ENCODE measurements at places on chromosomes 7 and 10.
A peak's percentile ranks its signal among the peaks of the same experiment; 100 is the strongest.

- no peak for DNase-seq
These were observed 20.7 kb downstream of the CREB5 start for GRCh38 chr7:28433039-28433438.

- peak; percentile 48 for DNase-seq
These were observed 307.3 kb downstream of the CAMK1D start for GRCh38 chr10:12656518-12657142.

GRCh38 chr7:954330-955238 is at the start of gene ADAP1:
TSS of gene ADAP1 (minus strand) at chr7:954680. CDS start at chr7:954477, 203 bp downstream.
- peak; percentile 54 for DNase-seq

DNA sequence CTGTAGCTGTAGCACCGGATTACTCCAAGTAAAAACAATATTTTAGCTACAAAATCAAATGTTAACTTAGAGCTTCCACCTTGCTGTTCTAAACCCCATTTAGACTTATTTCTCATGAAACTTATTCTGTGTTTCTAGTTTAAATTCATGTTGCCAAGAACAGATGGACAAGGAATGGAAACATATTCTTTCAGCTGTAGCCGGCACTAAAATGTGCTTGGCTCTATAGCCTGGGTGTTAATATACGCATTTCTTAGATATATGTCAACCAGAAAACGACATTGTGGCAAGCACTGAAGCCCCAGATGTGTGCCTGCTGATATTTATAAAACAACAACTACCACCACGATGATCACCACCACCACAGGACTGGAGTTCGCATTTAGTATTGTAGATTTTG is 190.3 kb upstream of the ETV1 start:
- no peak for DNase-seq

GRCh38 chr7:90613088-90613498 is 17.0 kb downstream of the CDK14 start:
- no peak for DNase-seq

DNA sequence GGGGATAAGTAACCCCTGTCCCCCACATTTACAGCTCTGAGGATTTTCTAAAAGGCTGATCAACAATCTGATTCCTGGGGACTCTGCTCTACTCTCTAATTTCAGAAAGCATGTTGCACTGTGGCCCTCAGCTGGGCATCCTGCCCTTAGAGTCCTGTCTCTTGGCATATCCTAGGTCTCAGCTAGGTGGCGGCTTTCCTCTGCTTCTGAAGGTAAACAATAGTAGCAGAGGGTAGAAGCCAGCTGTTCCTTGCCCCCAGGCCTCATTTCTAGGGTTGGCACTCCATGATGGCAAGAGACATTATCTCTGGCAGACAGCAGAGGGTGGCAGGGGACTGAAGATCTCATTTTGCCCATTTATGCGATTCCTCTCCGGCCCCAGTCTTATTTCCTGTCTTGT is 77.0 kb downstream of the ADCYAP1R1 start:
- DNase-seq = no peak

DNA sequence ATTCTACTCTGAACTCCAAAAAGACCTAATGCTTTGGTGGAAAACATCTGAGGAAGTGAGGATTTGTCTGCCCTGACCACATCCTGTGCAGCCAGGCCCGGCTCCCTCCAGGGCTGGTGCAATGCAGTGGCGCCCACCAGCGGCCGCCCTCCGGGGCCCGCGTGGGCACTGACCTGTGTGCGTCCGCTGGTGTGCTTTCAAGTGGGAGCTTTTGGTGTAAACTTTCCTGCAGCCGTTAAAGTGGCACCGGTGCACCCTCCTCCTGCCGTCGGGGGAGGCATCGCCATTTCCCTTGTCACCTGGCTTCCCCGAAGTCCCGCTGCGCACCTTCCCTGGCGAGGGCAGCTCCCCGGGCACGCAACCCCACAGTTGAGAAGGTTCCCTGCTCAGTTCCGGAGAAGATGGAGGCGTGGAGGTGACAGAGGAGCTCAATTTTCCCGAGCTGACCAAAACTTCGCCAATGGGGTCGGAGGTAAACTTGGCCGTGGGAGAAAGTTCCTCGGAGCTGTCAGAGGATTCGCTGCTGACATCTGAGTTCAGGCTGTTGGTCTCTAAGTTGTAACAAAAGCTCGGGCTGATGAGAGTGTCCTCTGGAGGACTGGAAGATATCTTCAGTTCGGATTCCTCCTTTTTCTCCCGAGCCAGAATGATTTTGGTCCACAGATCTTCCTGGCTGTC is 3.4 kb downstream of the KLF6 start:
- DNase-seq = peak; percentile 61

DNA sequence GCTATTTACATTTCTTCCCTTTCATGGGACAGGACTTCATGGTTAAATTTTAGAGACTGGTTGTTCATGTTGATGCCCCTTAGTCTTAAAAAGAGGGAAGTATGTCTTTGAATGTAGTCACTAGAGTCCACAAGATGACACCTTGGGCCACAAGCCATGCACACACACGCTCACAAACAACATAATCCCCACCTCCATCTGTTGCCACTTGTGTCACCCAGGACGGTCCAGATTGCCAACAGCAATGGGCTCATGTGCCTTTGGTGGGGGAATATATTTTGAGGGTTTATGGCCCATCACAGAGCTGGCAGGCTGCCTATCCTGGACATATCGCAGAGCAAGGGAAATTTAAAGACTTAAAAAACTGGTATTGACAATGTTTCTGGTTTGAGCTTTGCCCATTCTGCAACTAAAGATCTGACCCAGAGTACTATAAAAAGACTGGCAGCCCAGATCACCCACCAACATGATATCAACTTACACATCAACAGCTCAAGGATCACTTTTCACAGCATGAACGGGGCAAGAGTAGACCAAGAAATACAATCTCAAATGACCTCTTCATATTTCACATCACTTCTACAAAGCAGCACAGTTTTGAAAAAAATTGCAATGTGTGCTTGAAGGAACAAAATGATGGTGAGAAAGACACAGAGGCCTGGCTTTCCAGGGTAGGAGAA is 50.5 kb downstream of the STRA8 start:
- no peak for DNase-seq

DNA sequence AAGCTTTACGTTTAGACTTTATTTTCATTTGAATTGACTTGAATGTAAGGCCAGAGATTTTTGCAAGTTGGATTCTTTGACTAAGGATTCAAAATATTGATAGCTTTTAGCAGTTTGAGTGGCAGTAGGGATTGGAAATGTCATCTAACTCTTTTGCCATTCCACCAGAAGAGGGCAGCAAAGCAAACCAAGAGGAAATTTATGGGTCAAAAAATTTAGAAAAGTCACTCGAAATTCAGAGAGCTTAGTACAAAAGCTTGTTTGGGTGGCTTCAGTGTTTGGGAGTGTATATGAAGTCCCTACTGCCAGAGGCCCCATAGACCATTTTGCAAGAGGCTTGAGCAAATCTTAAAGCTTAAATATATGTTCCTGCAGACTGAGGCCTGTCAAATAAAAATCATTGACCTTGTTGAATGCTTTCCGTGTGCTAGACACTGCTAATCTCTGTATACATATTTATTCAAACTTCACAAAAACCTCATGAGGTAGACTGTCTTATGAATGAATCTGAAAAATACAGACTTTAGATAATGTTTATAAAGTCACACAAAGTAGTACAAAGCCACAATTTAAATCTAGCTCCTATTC is 44.6 kb upstream of the RSBN1L start:
- DNase-seq = peak; percentile 48

- DNase-seq = no peak
These were observed 155.8 kb downstream of the REEP3 start for GRCh38 chr10:63677001-63677400.

DNA sequence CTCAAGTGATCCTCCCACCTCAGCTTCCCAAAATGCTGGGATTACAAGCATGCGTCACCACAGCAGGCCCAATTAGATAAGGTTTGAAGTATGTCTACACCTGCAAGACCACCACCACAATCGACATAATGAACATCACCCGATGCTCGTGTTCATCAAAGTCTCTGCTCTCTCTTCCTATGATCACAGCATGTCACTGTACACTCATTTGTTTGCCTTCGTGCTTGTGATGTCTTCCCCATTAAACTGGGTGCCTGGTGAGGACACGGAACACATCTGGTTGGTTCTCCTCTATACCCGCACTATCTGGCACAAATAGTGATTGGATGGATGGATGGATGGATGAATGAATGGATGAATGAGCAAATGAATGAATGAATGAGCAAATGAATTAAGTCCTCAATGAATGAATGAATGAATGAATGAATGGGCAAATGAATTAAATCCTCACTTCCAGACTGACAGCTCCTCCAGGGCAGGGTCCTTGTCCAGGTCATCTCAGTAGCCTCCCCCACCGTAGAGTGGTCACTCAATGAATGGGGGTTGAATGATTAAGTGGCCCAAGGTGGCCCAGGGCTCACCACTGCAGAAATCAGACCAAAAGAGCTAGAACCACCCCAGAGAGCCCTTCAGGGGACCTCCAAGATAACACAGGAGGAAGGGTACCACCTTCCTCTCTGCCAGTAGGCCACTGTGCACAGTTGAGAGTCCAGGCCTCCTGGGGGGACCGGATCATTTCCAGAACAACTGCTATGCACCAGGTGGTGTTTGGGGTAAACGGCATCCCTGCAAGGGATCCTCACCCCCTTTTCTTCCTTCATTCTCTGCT is 101.9 kb upstream of the TNRC18 start:
- no peak for DNase-seq

- DNase-seq = no peak
These were observed 105.8 kb upstream of the KLF6 start for GRCh38 chr10:3890602-3891352.

- DNase-seq = no peak
These were observed 216.9 kb downstream of the POLR1F start for GRCh38 chr7:19491821-19492452.

GRCh38 chr10:60388709-60389301 is 870 bp downstream of the ANK3 start:
- DNase-seq = no peak

DNA sequence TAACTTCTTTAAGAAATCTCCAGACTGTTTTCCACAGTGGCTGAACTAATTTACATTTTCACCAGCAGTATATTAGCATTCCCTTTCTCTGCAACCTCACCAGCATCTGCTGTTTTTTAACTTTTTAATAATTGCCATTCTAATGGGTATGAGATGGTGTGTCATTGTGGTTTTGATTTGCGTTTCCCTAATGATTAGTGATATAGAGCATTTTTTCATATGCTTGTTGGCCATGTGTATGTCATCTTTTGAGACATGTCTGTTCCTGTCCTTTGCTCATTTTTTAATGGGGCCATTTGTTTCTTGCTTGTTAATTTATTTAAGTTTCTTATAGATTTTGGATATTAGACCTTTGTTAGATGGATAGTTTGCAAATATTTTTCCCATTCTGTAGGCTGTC is 68.8 kb downstream of the SLC39A12 start:
- no peak for DNase-seq

GRCh38 chr10:78578929-78579328 is 489.8 kb upstream of the ZMIZ1 start:
- DNase-seq = no peak

DNA sequence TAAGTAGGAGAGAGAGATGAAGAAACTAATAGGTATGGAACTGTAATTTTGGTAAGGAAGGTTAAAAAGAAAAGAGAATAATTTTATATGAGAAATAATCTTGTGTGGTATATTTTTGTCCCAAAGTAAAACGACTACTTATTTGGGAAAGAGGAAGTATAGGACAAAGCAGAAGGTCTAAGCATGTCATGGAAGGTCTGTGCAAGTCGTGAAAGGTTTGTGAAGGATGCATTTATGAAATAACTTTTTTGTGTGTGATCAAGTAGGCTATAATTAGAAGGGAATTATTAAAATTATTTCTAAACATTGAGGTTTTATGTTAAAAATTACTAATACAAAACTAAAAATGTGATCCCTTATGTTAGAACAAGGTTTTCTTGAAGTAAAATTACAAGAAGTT is 63.3 kb downstream of the ZNF783 start:
- no peak for DNase-seq

GRCh38 chr10:87734987-87735827 is 75.5 kb downstream of the PAPSS2 start:
- DNase-seq = no peak

GRCh38 chr7:29647020-29647654 is 83.5 kb downstream of the PRR15 start:
- no peak for DNase-seq

DNA sequence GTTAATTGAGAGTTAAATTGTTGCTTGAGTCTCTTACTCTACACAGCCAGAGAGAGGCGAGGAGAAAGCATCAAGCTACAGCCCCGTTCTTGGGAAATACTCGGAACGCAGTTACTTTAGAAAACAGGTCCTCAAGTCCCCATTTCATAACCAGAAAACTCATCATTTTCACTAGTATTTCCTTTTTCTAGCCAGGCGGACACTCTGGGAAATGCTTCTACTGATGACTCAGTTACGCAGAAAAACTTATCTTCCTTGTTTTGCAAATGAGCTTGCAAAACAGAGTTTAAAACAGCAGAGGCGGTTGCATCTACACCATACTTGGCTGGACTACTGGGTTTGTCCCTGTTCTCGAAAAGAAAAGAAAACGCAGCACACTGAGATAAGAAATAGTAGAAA is 111.4 kb upstream of the FGFR2 start:
- no peak for DNase-seq

DNA sequence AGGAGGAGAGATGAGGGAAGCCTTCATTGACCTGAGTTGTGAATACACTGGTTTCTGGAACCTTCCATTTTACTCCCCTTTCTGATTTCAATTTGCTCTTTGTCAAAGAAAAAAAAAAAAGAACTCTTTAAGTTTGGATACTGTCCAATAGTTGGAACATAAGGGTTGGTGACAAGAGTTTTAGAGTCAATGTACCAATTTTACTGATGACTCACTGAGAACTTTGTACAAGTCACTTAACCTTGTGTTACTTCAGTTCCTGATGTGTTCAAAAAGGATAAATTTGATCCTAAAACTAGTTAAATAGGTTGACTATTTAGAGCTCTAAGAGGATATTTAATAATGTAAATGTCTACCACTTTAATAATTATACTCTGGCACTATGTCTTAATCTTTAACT is 4.1 kb upstream of the CDK14 start:
- no peak for DNase-seq

- DNase-seq = no peak
These were observed 1.1 kb downstream of the EPHB6 start for GRCh38 chr7:142855756-142856564.

GRCh38 chr7:149304006-149304405 is 42.0 kb downstream of the ZNF783 start:
- DNase-seq = no peak

DNA sequence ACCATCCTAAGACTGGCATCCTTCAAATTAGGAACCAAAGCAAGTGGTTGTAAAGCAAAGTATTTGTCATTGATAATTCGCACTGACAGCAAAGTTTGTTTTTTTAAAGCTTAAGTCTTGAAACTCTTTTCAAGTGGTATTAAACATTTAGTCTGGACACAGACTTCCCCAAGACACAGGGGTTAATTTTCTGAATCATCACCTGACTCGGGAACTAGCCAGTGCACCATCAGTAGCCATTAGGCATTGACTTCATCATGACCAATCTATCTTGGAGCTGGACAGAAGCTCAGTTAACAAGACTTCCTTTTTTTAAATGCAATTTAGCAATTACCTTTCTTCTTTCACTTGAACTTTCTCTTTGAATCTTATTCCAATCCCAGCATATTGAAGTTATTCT is 210.6 kb downstream of the ZNF365 start:
- DNase-seq = no peak

- no peak for DNase-seq
These were observed 90.1 kb upstream of the ARMC3 start for GRCh38 chr10:22837771-22838170.

All from CD4-positive, alpha-beta T cell treated with Interleukin-6 at 100 ng/mL for 8 hours (primary cell).